Endodermal cell (in vitro differentiated cells): ENCODE measurements at places on chromosomes 11 and 22. TPM values are rescaled to one million over a fixed set of nuclear protein-coding genes. Genes with fewer than 3 reads are reported as not detected.

GRCh38 chr22:36833073-36833472 lies 16.2 kb upstream of the PVALB start:
- no peak overlapping the region for H3K4me3 ChIP-seq
- no peak overlapping the region for H3K27ac ChIP-seq
- DNase-seq = no peak

DNA sequence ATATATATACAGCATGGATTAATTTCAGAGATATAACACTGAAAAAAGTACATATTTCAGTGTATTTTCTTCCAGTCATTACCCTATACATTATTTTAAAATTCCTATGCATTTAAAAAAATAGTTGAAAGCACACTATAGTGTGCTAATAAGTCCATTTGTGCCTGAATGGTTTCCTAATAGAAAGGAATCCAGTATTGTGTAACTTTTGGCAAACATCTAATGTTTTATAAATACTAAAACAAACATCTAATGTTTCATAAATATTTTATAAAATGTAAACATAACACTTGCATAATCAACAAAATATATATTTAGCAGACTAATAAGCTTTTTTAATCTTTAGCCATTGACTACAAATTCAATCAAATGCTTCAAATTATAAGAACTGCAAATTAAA lies 126.6 kb upstream of the FIBIN start:
- no peak overlapping the region for H3K27ac ChIP-seq
- H3K27me3 ChIP-seq = no peaks in the 10 kb centered on the region
- DNase-seq = no peak
- H3K36me3 ChIP-seq = no peaks in the 10 kb centered on the region

DNA sequence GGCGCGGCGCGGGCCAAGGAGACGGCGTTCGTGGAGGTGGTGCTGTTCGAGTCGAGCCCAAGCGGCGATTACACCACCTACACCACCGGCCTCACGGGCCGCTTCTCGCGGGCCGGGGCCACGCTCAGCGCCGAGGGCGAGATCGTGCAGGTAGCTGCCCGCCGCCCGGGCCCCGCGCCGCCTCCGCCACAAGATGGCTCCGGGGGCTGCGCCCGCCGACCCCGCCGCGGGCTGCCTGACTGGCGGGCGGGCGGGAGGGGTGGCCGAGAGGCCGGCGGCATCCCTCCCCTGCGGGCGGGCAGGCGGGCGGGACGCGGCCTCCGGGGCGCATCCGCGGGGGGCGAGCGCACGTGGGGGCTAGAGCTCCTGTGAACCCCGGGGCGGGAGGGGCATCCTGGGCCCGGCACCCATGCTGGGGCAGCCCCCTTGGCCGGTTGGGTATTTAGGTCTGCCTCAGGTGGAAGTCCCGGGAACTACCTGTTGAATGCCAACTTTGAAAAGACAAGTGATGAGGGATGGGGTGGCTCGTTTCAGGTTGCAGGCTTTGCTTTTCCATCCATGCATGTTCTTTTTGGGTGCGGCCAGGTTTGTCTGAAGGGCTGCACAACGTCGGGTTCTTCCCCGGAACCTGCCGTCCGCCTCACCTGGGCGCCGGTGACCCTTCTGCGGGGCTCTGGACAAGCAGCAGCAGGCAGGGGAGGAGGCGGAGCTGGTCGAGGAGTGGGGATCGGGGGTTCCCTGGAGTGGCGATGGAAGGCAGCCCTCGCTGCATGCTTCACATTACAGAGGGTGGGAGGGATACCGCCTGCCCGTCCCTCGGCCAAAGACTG lies 760 bp downstream of the ZNRF3 start:
- peaks cover 15% of the 10 kb centered on the region for H3K4me1 ChIP-seq
- H3K27ac ChIP-seq = no peak overlapping the region
- DNase-seq = peak; percentile 88
- no peaks in the 10 kb centered on the region for H3K36me3 ChIP-seq

Gene PKDREJ
- total RNA-seq = 0.02 and 0.04 TPM in 2 replicates

Gene TRIM29
- 0.63 TPM in 1 of 3 replicates, not detected in the others for total RNA-seq

Gene PICALM
- 126 and 129 TPM in 2 replicates for total RNA-seq

- peaks cover 32% of the 10 kb centered on the region for H3K36me3 ChIP-seq
- DNase-seq = no peak
- no peaks in the 10 kb centered on the region for H3K27me3 ChIP-seq
- H3K27ac ChIP-seq = no peak overlapping the region
- peaks cover 12% of the 10 kb centered on the region for H3K4me1 ChIP-seq
- H3K4me3 ChIP-seq = no peak overlapping the region
These were observed 4.7 kb downstream of the STX3 start for GRCh38 chr11:59759900-59760299.
